Tibial nerve (tissue), 4 donors: ENCODE measurements at places on chromosomes 5 and 9. TPM values are rescaled to one million over a fixed set of nuclear protein-coding genes. Genes with fewer than 3 reads are reported as not detected.

THBS4 gene
- total RNA-seq: 153 TPM

LVRN gene
- 4.2 TPM for total RNA-seq

PNPLA7 gene
- total RNA-seq: 12.0 TPM

CARD6 gene
- 16.1 TPM for total RNA-seq

SLC6A19 gene
- total RNA-seq: not detected

- no peaks in the 10 kb centered on the region for H3K36me3 ChIP-seq
- H3K27me3 ChIP-seq: no peaks in the 10 kb centered on the region
- no peak overlapping the region for H3K27ac ChIP-seq
- no peak overlapping the region for H3K4me3 ChIP-seq
These were observed 58.4 kb upstream of the MARCHF11 start for GRCh38 chr5:16238018-16238417.

DNA sequence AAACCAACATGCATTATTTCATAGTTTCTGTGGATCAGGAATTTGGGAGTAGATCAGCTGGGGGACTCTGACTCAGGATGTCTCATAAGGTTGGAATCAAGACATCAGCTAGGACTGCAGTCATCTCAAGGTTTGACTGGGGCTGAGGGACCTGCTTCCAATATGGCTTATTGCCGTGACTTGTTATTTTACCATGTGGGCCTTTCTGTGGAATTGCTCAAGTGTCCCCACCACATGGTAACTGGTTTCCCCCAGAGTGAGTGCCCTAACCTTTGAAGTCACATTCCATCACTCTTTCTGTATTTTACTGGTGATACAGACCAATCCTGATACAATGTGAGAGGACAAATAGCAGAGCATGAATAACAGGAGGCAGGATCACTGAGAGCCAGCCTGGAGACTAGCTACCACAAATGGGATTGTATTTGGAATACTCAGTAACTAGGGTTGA lies 70.2 kb upstream of the ELL2 start:
- no peaks in the 10 kb centered on the region for H3K27me3 ChIP-seq
- no peak overlapping the region for H3K4me3 ChIP-seq
- H3K27ac ChIP-seq: no peak overlapping the region
- DNase-seq: no peak
- H3K36me3 ChIP-seq: no peaks in the 10 kb centered on the region

GRCh38 chr9:121785673-121786542 lies 134.5 kb downstream of the DAB2IP start:
- no peaks in the 10 kb centered on the region for H3K4me1 ChIP-seq
- no peak overlapping the region for H3K27ac ChIP-seq

DNA sequence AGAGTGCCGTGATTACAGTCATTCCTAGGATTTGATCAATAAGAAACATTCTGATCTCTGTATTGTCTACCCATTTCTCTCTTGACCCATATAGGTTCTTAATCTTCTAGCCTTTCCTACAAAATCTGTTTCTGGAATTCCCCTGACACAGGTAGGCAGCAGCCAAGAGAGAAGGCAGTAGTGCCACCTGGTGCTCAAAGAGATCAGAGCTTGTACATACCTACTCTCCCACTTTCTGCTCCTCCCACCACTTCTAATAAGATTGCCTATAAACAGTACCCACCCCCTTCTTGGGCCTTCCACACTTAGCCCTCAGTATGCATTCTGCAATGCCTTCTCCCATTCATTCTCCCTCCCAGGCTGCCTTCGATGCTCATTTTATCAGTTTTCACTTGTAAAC lies 117.4 kb upstream of the RORB start:
- no peak overlapping the region for H3K27ac ChIP-seq
- H3K4me3 ChIP-seq: no peak overlapping the region
- no peaks in the 10 kb centered on the region for H3K36me3 ChIP-seq

GRCh38 chr5:118326481-118327045 lies 661.8 kb downstream of the DTWD2 start:
- no peaks in the 10 kb centered on the region for H3K36me3 ChIP-seq
- no peak overlapping the region for H3K4me3 ChIP-seq
- no peaks in the 10 kb centered on the region for H3K27me3 ChIP-seq
- H3K27ac ChIP-seq: no peak overlapping the region

KIF4B gene
- not detected for total RNA-seq

DNA sequence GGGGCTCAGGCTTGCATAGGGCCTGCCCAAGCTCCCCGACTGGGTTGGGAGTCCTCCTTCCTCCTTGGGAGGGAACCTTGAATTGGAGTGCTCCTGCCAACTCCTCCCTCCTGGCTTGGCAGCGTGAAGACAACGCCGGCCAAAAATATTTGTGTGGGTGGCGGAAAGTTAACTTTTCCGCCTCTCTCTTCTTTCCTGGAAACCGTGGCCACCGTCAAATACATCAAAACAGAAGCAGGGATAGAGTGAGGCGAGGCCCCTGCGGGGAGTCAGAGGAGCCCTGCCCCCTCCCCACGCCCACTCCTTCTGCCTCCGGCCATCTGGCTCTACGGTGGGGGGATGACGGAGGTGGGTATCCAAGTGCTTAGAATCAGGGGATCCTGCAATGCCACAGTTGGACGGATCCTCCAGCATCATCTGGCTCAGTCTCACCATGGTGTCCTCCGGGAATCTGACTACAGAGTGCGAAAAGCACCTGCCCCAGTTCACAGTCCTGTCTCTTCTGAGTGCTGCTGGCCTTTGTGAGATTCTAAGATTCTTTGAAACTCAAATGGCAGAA lies 25.2 kb upstream of the SYNPO start:
- peaks cover 66% of the 10 kb centered on the region for H3K4me1 ChIP-seq
- no peak for DNase-seq
- peak overlapping the region; percentile 67 for H3K27ac ChIP-seq
- H3K27me3 ChIP-seq: no peaks in the 10 kb centered on the region
- no peak overlapping the region for H3K4me3 ChIP-seq

NEURL1B gene
- 33.6 TPM for total RNA-seq

DNA sequence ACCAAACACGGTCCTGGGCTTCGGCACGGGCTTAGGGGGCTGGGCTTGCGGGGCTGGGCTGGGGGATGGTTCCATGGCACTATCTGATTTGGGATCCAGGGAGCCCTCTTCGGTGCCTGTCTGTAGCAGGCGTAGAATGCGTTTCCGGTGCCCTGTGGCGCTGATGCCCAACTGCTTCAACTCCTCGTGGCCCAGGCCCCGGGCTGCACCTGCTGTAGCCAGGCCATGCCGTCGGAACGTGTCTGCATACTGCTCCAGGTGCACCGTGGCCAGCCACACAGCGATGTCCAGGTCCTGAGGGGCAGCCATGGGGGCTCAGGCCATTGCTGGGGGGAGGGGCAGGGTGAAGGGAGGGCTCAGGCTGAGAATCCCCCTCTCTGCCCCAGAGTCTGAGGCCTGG lies 1.9 kb downstream of the ARAP3 start:
- no peaks in the 10 kb centered on the region for H3K27me3 ChIP-seq
- no peak for DNase-seq
- no peak overlapping the region for H3K4me3 ChIP-seq

GRCh38 chr9:16619402-16619801 lies 251.1 kb downstream of the BNC2 start:
- no peaks in the 10 kb centered on the region for H3K4me1 ChIP-seq
- H3K4me3 ChIP-seq: no peak overlapping the region
- no peak for DNase-seq

- no peaks in the 10 kb centered on the region for H3K4me1 ChIP-seq
- no peak for DNase-seq
- H3K27me3 ChIP-seq: no peaks in the 10 kb centered on the region
- no peak overlapping the region for H3K27ac ChIP-seq
These were observed 439.9 kb upstream of the TLE4 start for GRCh38 chr9:79131824-79132377.

MLANA gene
- not detected for total RNA-seq

DNA sequence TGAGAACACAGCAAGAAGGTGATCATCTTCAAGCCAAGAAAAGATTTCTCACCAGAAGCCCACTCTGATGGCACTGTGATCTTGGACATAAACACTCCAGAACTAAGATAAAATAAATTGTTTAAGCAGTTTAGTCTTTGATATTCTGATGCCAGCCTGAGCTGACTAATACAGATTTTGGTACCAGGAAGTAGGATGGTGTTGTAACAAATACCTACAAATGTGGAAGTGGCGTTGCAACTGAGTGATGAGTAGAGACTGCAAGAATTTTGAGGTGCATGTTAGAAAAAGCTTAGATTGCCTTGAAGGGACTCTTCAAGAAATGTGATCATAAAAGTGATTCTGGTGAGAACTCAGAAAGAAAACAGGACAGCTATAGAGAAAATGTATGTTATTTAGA lies 592.4 kb upstream of the DAB2 start:
- no peaks in the 10 kb centered on the region for H3K4me1 ChIP-seq
- H3K27ac ChIP-seq: no peak overlapping the region
- H3K4me3 ChIP-seq: no peak overlapping the region
- DNase-seq: no peak

DNA sequence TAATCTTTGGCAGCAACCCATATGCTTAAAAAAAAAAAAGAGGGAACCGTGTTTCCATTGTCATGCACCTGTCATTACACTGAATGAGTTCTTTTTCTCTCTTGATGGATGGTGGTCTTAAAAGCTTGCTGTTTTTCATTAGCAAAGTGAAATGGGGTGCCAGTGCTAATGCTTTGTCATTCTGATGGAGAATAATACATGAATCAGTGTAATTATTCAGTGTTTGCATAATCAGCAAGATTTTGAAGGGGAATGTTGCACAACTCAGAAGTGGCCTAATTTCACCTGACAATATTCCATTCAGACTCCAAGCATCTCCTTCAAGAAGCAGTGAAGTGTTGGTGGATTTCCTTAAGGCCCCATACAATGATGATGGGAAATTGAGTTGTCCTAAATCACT lies 38.1 kb downstream of the MAP1B start:
- no peak overlapping the region for H3K4me3 ChIP-seq
- peak overlapping the region; percentile 85 for H3K27ac ChIP-seq
- no peak for DNase-seq
- H3K4me1 ChIP-seq: peaks cover 68% of the 10 kb centered on the region

DNA sequence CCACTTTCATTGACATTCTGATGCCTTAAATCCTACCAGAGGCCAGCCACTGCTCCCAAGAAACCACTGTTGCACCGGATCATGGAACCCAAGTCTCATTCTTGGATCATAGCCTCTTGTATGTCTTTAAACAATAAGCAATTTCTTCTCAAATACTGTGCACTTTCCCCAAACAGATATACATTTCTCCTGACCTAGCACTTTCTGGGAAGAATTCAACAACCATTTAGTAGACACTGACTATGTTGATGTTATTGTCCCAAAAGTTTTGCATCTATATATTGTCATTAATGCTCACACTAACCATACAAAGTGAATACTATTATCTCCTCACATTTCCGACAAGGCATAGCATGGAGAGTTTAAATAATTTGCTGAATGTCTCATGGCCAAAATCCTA lies 123.3 kb downstream of the GNAQ start:
- no peaks in the 10 kb centered on the region for H3K27me3 ChIP-seq
- H3K27ac ChIP-seq: no peak overlapping the region
- H3K4me3 ChIP-seq: no peak overlapping the region
- no peaks in the 10 kb centered on the region for H3K36me3 ChIP-seq
- peaks cover 56% of the 10 kb centered on the region for H3K4me1 ChIP-seq

GRCh38 chr5:37665272-37665671 lies 174.6 kb downstream of the GDNF start:
- H3K4me3 ChIP-seq: no peak overlapping the region
- no peak overlapping the region for H3K27ac ChIP-seq
- H3K4me1 ChIP-seq: no peaks in the 10 kb centered on the region
- H3K36me3 ChIP-seq: no peaks in the 10 kb centered on the region
- H3K27me3 ChIP-seq: no peaks in the 10 kb centered on the region

GRCh38 chr5:133921979-133922378 lies 46.4 kb downstream of the C5orf15 start:
- no peak overlapping the region for H3K27ac ChIP-seq
- H3K4me3 ChIP-seq: no peak overlapping the region
- no peak for DNase-seq
- H3K4me1 ChIP-seq: peaks cover under 1% of the 10 kb centered on the region

SPAAR gene
- 5.1 TPM for total RNA-seq

FST gene
- 27.3 TPM for total RNA-seq

PCDHA1 gene
- total RNA-seq: not detected

MYOT gene
- total RNA-seq: 27.2 TPM

GRCh38 chr5:129363991-129364390 lies 96.1 kb upstream of the ADAMTS19 start:
- H3K4me1 ChIP-seq: no peaks in the 10 kb centered on the region
- no peak overlapping the region for H3K27ac ChIP-seq
- DNase-seq: no peak
- no peaks in the 10 kb centered on the region for H3K27me3 ChIP-seq

GRCh38 chr5:51273871-51274270 lies 109.4 kb upstream of the ISL1 start:
- DNase-seq: no peak
- no peak overlapping the region for H3K4me3 ChIP-seq
- no peak overlapping the region for H3K27ac ChIP-seq

DNA sequence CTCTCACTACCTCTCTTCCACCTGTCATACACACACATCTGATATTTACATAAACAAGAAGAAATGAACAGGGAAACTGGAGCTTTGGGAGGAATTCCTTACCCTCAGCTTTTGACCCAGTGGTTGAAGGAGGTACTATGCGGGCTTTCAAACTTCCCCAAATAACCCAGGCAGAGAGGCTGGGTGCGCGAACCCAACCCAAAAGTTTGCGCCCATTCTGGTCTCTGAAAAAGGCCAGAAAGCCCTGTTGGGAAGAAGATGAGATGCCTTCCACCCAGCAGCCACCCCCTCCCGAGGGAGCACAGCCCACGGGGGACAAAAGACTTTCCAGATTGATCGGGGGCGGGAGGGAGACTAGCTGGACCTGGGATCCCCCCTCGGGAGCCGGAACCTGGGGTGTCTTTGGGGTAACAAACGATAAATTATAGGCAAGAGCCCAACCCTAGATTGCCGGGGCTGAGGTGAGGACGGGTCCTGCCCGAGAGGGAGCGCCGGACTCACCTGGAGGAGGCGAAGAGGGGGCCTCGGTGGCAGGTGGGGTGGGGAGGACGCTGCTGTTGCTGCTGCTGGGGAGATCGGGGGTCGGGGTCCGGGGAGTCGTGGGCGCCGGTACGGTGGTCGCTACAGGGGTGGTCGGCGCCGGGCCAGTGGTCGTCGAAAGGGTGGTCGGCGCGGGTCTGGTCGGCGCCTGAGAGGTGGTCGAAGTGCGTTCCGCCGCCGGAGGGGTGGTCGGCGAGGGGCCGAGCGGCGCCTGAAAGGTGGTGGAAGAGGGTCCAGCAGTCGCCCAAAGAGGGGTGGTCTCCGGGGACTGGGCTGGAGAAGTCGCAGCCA lies 798 bp downstream of the MEGF9 start:
- no peaks in the 10 kb centered on the region for H3K27me3 ChIP-seq
- peak overlapping the region; percentile 88 for H3K27ac ChIP-seq
- H3K36me3 ChIP-seq: no peaks in the 10 kb centered on the region
- DNase-seq: no peak

BOD1 gene
- total RNA-seq: 55.1 TPM

DNA sequence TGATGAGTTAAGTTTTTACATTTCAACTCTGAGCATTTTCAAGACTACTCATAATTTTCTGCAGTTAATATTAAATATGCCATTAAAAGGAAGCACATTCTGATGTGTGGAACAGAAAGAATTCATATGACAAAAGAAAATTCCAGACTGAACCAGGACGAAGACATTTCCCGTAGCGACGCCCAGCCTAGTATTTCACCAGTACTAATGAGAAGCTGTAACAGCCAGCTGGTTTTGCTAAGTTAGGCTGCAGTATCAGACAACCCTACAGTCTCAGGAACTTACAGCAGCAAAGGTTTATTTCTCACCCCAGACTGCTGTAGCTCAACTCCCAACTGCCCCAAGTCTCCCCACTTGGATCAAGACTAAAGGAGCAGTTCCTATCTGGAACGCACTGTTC lies 91.6 kb downstream of the TMEM174 start:
- no peak for DNase-seq
- H3K4me3 ChIP-seq: no peak overlapping the region
- H3K27ac ChIP-seq: no peak overlapping the region
